Stimulated activated memory B cell treated with anti-CD40 and anti-IgM and Interleukin-4, amounts not matched to agents 10 μg/mL and 1 μg/mL and 100 μg/mL, for 72 hours (primary cell): ENCODE measurements at places on chromosomes 6 and 20.

GRCh38 chr6:121413879-121414278 lies 21.6 kb upstream of the GJA1 start:
- no peak for ATAC-seq

GRCh38 chr6:148395583-148396101 lies 53.0 kb downstream of the SASH1 start:
- ATAC-seq = no peak

GRCh38 chr6:137043710-137044365 lies 927 bp downstream of the IL20RA start:
- peak; percentile 37 for ATAC-seq

DNA sequence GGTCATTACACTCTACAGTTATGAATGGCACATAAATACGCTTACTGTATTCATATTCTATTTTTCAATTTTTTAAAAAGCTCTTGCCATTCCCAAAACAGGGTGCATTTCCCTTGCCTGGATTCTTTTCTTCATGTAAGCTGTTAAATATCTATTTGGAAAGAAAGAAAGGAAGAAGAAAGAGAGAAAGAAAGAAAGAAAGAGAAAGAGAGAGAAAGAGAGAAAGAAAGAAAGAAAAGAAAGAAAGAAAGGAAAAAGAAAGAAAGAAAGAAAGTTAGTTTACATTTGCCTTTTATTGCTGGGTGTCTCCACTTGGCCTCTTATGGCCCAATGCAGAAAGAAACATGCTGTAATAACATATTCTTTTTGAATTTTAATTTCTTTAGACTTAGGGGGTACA lies 165.9 kb upstream of the ATXN1 start:
- no peak for ATAC-seq

- ATAC-seq = peak; percentile 53
Observed at GRCh38 chr6:99613409-99613704, 6.7 kb downstream of the PRDM13 start.

- ATAC-seq = no peak
Observed at GRCh38 chr20:10696650-10697049, 22.9 kb upstream of the JAG1 start.

GRCh38 chr6:143538374-143538773 lies 26.9 kb upstream of the FUCA2 start:
- no peak for ATAC-seq

- peak; percentile 87 for ATAC-seq
Observed at GRCh38 chr6:15458021-15458459, 204.8 kb downstream of the DTNBP1 start.

DNA sequence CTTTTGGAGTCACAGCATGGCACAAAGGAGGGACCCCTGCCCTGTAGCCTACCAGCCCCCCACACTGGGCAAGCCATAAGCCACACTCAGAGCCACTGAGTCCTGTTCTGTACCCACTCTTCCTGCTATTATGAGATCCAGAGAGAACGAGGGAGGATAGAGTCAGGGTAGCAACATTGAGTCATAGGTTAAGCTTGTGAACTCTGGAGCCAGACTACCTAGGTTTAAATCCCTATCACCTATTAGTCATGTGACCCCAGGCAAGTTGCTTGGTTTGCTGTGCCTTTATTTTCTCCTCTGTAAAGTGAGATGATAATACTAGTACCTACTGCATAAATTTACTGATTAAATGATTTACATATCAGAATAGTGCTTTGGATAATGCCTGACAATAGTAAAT lies 540 bp downstream of the CNBD2 start:
- no peak for ATAC-seq

DNA sequence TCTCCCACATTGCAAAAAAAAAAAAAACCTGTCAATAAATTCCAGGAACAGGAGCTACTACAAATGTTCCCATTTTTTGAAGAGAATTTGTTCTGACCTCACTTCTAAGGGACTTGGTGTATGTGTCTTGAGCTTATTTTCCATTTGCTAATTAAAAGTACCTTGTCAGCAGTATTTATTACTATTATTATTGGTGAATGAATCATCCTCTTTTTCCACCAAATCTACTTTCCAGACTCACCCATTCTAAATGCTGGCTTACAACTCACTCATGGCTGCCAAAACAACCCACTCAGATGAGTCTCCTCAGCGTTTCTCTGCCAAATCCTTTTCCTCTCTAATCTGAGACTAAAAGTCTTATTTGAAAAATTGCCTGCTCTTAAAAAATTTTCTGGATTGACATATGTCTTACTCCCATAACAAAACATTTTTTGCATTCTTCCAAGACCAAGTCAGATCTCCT lies 33.2 kb upstream of the TASP1 start:
- ATAC-seq = no peak

DNA sequence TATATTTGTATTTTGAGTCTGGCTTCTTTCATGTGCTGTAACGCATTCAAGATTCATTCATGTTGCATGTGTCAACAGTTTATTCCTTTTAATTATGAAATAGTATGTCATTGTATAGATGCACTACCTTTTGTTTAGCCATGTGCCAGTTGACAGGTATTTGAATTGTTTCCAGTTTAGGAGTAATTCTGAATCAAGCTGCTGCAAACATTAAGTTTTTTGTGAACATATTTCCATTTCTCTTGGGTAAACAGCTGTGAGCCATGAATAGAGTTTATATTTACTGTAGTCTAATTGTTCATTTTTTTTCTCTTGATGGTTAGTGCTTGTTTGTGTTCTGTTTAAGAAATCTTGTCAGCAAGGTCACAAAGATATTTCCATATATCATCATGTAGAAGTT lies 142.4 kb upstream of the RIPOR2 start:
- ATAC-seq = no peak

DNA sequence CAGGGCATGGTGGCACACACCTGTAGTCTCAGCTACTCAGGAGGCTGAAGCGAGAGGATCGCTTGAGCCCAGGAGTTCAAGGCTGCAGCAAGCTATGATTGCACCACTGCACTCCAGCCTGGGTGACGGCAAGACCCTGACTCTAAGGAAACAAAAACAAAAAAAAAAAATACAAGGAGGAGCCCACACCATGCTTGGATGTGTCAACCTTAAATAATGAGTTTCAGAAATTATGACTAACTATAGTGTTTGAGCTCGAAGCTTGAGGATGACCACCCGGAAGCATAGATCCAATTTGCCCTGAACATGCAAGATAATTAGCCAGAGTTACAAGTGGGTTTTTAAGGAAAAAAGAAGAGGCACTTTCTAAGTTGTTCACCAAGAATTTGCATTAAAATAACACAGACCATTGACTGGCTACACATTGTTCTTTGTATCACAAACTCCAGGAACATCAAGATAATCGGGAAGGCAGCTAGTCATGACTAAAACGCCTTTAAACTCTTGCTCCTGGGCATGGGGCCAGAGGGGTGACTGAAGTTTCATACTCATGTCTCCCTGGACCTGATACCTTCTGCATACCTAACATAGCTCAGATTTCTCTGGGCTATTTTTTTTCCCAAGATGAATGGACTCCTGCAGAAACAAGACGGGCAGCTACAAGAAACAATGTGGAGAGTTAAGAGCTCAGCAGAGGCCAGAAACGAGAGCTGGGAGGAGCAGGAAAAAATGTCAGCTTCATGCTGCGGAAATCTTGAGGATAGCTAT lies 289.6 kb downstream of the PREX1 start:
- no peak for ATAC-seq

- ATAC-seq = no peak
Observed at GRCh38 chr6:122008101-122008999, 391.1 kb upstream of the HSF2 start.

GRCh38 chr6:28585335-28585734 lies 59.7 kb downstream of the GPX5 start:
- no peak for ATAC-seq

DNA sequence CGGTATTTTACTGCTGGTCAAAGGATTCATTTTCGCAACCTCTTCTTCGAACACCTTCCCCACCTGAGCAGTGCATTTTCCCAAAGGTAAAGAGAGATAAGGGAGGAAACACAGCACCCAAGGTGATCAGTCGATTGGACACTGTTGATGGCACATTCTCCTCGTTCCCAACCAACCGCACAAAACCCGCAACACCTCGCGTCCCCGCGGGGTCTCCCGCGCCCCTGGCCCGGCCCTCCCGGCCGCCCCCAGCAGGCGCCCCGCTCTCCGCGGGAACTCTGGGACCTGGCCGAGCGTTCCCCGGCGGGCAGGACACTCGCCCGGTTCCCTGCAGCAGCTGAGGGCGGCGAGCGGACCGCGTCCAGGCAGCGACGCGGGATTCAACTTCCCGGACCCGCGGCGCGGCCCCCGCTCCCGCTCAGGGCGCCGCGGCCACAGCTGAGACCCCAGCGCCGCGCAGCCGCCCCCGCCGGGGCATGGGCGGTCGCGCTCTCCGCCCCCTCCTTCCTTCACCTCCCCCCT lies 506 bp downstream of the RGS17 start:
- no peak for ATAC-seq

- ATAC-seq = no peak
Observed at GRCh38 chr6:34587325-34587724, 31.2 kb upstream of the SPDEF start.

GRCh38 chr6:140062043-140063020 lies 687.9 kb upstream of the CITED2 start:
- no peak for ATAC-seq

- ATAC-seq = no peak
Observed at GRCh38 chr6:105220186-105220585, 40.4 kb upstream of the POPDC3 start.

- ATAC-seq = peak; percentile 75
Observed at GRCh38 chr6:26216886-26217713, 129.9 kb downstream of the HFE start.

DNA sequence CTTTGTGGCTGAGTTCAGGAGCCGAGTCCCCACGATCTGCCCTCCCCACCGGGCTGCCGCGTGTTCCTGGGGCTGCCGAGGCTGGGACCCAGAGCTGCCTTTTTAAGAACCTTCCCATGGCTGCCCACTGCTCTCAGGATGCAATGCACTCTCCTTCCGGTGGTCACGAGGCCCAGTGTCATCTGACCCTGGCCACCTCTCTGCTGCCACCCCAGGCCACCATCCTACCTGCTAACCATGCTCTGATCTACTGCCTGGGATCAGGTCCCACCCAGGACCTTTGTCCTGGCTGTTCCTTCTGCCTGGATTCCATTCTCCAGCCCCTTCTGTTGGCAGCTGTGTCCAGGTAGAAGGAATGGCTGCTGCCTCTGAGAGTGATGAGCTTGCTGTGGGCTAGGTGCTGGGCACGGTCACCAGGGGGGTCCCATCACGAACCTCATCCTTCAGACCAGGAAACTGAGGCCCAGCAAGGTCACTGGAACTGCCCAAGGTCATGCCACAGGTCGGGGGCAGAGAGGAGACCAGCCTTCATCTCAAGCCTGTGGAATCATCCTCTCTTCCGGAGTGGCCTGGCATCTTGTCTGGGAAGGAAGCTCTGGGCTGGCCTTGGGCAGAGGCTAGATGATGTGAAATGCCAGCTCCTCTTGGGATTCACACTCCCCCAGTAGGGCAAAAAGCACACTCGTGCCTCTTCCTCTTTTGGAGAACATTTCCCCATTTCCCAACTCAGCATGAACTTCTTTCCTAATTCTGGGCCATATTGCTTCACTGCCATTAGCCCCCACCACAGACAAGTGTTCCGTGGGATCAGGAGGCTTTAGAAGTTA lies 20.5 kb downstream of the PCK1 start:
- no peak for ATAC-seq

DNA sequence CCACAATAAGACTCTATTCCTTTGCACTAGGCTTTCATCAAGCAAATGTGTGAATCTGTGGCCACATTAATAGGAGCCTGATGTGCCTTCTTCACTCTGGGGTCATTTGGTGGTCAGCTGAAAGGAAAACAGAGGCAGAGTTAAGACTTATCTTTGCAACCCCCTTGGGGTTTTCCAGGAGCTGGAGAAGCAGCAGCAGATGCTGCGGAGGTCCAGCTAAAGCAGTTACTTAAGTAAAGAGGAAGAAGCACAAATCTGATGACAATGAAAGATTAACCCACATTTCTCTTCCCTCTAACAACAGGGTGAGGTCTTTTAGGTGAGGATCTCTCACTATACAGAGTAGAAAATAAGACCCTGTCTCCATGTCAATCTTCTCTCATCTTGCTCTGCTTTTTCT lies 45.4 kb upstream of the QKI start:
- no peak for ATAC-seq

- no peak for ATAC-seq
Observed at GRCh38 chr6:119352001-119352400, 2.4 kb upstream of the MAN1A1 start.

DNA sequence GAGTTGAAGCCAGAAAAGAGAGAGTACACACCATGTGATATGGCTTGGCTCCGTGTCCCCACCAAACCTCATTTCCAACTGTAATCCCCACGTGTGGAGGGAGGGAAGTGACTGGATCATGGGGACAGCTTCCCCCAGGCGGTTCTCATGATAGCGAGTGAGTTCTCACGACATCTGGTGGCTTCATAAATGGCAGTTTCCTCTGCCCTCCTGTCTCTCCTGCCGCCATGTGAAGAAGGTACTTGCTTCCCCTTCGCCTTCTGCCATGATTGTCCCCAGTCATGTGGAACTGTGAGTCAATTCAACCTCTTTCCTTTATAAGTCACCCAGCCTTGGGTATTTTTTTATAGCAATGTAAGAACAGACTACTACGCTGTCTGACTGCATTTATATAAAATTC lies 40.3 kb downstream of the TAF4 start:
- no peak for ATAC-seq

GRCh38 chr6:52375780-52376556 lies 14.0 kb downstream of the PAQR8 start:
- no peak for ATAC-seq

GRCh38 chr20:12203981-12204380 lies 286.3 kb downstream of the BTBD3 start:
- ATAC-seq = no peak

DNA sequence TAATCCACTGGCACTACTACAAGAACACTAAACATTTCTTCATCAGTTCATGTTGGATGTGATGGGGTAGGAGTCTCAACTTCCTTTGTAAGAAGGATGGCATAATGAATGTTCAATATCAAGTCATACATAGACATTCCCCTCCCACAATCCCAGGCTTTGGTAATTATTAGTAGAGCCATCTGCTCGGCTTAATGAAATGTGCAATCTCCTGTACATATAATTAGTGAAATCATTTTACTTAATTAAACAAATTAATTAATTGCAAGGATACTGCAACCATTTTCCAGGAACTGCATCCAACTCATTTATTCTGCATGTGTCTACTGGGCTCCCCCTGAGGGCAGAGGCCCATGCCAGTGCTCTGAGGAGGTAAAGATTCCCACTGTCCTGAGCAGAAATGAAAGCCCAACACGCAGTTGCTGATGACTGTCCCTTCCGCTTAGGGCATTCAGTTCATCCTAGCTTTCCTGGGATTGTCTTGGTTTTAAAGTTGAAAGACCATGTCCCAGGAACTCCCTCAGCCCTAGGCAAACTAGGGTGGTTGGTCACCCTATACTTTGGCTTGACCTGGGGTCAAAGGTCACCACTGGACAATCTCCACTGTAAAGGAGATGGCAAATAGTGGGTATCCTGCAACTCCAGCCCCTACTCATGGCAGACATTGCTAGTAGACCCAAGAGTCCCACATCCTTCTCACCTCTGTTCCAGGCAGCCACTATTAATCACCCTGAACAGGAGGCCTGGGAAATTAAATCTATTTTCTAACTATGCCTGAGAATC lies 109.8 kb downstream of the TRERF1 start:
- ATAC-seq = no peak

GRCh38 chr20:3911956-3912355 lies 22.8 kb downstream of the PANK2 start:
- no peak for ATAC-seq

GRCh38 chr20:42435230-42435629 lies 754.5 kb downstream of the PTPRT start:
- ATAC-seq = peak; percentile 72
